Naive B cell (primary cell): ENCODE measurements at places on chromosomes 2 and 18.

DNA sequence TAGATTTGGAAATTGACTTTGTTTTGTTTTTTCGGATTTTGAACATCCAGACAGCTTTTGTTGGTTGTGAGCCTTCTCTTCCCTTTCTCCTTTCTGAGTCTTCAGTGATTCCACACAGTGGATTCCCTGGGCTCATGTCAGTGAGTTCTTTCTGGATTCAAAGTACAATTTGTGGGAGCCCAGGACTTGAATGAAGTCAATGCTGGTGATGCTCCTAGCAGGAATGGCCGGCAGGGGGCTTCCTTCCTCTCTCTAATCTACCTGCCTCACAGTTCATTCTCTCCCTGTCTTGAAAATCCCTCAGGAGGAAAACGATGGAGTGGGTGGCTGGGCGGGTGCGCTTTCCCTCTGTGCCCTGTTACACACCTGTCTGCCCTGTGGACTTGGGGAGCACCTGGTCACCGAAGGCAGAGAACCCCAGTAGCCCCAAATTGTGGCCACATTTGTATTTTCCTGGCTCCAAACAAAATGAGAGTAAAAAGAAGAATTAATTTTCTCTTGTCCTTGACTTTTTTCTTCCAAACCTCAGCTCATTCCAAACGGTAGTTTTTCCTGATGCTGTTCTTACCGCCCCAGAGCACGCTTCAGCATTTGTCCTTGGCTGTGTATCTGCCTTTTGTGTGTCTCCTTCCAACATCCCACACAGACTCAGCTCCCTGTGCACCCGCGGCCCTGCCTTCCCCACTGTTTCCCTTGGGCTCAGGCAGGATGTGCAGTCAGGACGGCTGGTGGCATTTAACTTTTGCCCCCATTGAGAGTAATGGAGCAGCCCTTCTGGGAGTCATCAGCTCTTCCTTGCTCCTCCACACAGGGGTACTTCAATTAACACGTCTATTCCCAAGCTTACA lies 86.6 kb downstream of the MARCO start:
- H3K36me3 ChIP-seq: no peaks in the 10 kb centered on the region
- peak overlapping the region; percentile 14 for H3K27ac ChIP-seq
- H3K4me1 ChIP-seq: no peaks in the 10 kb centered on the region
- no peak for DNase-seq

- H3K27ac ChIP-seq: peak within 1 kb of the TSS; percentile 100
- peak within 1 kb of the TSS; percentile 98 for H3K4me3 ChIP-seq
- DNase-seq: peak; percentile 62
- no peaks in the 10 kb centered on the region for H3K36me3 ChIP-seq
- H3K27me3 ChIP-seq: no peaks in the 10 kb centered on the region
Measured at GRCh38 chr2:207165121-207166038, at the start of gene KLF7. KLF7 (minus strand) TSS chr2:207165948; CDS start chr2:207165568, 380 bp downstream.

DNA sequence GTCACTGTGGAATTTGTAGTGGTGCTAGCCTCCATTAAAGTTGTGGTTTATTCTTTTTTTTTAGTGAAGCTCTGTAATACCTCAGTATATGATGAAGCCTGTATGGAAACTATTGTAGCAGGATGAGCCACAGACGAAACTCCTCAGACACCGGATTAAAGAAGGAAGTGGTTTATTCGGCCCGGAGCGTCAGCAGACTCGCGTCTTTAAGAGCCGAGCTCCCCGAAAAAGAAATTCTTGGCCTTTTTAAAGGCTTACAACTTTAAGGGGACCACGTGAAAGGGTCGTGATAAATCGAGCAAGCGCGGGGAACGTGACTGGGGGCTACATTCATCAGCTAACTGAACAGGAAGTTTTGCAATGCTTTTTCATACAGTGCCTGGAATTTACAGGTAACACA lies 8.1 kb upstream of the CCL20 start:
- peaks cover 8% of the 10 kb centered on the region for H3K4me1 ChIP-seq
- peaks cover 15% of the 10 kb centered on the region for H3K27me3 ChIP-seq
- H3K4me3 ChIP-seq: no peak overlapping the region
- H3K27ac ChIP-seq: peak overlapping the region; percentile 24

DNA sequence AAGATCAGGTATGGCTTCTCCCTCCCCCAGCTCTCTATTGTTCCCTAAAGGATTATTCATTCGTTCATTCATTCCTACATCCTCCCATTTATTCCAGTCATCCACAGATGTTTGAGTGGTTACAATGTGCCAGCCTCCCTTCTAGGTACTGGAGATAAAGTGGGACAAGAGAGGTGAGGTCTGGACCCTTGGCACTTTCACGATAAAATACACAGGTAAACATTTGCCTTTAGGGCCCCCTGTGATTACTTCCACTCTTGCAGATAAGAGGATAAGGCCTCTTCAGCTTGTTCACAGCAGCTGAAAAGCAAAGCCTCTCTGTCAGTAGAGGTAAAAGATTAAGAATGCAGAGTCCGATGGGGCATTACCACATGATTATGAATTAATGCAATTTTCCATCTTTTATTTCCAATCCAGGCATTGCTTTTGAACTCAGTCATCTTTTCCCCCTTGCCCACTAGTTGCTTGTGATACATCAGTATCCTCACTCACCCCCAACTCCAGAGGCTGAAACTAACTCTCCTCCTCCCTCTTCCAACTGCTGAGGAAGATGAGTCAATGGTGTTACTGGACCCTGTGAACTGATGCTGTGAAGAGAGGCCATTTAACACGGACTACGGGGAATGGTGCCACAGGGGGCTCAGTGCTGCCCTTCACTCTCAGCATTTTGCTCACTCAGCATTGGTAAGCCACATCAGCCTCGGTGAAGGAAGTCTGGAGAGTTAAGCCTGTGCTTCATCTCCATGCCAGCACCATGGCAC lies 1.1 kb upstream of the DPP4 start:
- peaks cover 37% of the 10 kb centered on the region for H3K27me3 ChIP-seq
- peak overlapping the region; percentile 73 for H3K4me3 ChIP-seq

- no peak overlapping the region for H3K27ac ChIP-seq
- H3K4me1 ChIP-seq: peaks cover 52% of the 10 kb centered on the region
- H3K4me3 ChIP-seq: no peak overlapping the region
Measured at GRCh38 chr18:32920796-32921787, 148.3 kb upstream of the KLHL14 start.

- no peak overlapping the region for H3K4me3 ChIP-seq
- no peaks in the 10 kb centered on the region for H3K27me3 ChIP-seq
- H3K4me1 ChIP-seq: peaks cover 44% of the 10 kb centered on the region
Measured at GRCh38 chr2:231684314-231685223, 23.8 kb upstream of the PTMA start.

- H3K27me3 ChIP-seq: no peaks in the 10 kb centered on the region
- H3K36me3 ChIP-seq: no peaks in the 10 kb centered on the region
- no peak for DNase-seq
Measured at GRCh38 chr18:79681484-79682387, 2.1 kb downstream of the CTDP1 start.

GRCh38 chr2:168723275-168723899 lies 79.0 kb upstream of the NOSTRIN start:
- DNase-seq: no peak
- H3K36me3 ChIP-seq: peaks cover 24% of the 10 kb centered on the region
- H3K4me3 ChIP-seq: no peak overlapping the region
- peaks cover 12% of the 10 kb centered on the region for H3K4me1 ChIP-seq
- no peaks in the 10 kb centered on the region for H3K27me3 ChIP-seq

GRCh38 chr2:217977840-217978535 lies 24.8 kb downstream of the TNS1 start:
- no peak overlapping the region for H3K4me3 ChIP-seq
- no peaks in the 10 kb centered on the region for H3K36me3 ChIP-seq
- DNase-seq: no peak
- H3K27me3 ChIP-seq: peaks cover 12% of the 10 kb centered on the region
- peaks cover 3% of the 10 kb centered on the region for H3K4me1 ChIP-seq

DNA sequence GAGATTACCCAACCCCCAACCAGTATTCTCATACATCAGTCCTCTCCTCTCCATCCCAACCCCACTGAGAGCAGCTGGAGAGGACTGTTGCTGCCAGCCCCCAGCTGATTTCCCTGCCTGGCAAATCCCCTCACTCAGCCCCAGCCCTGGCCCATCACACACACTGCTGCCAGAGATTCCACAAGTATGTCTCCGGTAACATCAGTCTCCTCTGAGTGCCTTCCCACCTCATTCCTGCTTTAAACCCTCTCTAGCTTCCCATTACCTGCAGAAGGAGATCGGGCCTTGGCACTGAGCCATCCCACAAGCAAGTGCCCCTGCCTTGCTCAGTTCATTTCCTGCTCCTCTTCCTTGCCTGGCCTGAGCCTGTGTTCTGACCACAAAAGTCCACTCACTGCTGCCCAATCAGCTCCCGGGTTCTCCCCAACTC lies 50.6 kb upstream of the ZFP36L2 start:
- no peak for DNase-seq
- peak overlapping the region; percentile 34 for H3K4me3 ChIP-seq
- H3K36me3 ChIP-seq: peaks cover 49% of the 10 kb centered on the region
- H3K4me1 ChIP-seq: peaks cover 6% of the 10 kb centered on the region

GRCh38 chr2:60794271-60794863 lies 38.3 kb downstream of the PAPOLG start:
- no peaks in the 10 kb centered on the region for H3K27me3 ChIP-seq
- peaks cover 21% of the 10 kb centered on the region for H3K4me1 ChIP-seq
- no peaks in the 10 kb centered on the region for H3K36me3 ChIP-seq
- H3K4me3 ChIP-seq: no peak overlapping the region
- DNase-seq: peak; percentile 46

GRCh38 chr2:217288472-217289063 lies 428.7 kb upstream of the TNP1 start:
- peaks cover 20% of the 10 kb centered on the region for H3K27me3 ChIP-seq
- DNase-seq: no peak
- no peak overlapping the region for H3K4me3 ChIP-seq
- no peaks in the 10 kb centered on the region for H3K36me3 ChIP-seq
- no peaks in the 10 kb centered on the region for H3K4me1 ChIP-seq

- no peaks in the 10 kb centered on the region for H3K27me3 ChIP-seq
- no peak overlapping the region for H3K4me3 ChIP-seq
- H3K27ac ChIP-seq: no peak overlapping the region
- H3K4me1 ChIP-seq: peaks cover 50% of the 10 kb centered on the region
Measured at GRCh38 chr2:196266351-196266750, 95.0 kb upstream of the STK17B start.

GRCh38 chr2:27724905-27725701 lies 46.4 kb upstream of the MRPL33 start:
- H3K27me3 ChIP-seq: peaks cover 12% of the 10 kb centered on the region
- no peak overlapping the region for H3K27ac ChIP-seq
- no peak for DNase-seq
- no peaks in the 10 kb centered on the region for H3K36me3 ChIP-seq

- H3K4me3 ChIP-seq: no peak overlapping the region
- H3K36me3 ChIP-seq: no peaks in the 10 kb centered on the region
- peaks cover 5% of the 10 kb centered on the region for H3K4me1 ChIP-seq
- H3K27me3 ChIP-seq: peaks cover 95% of the 10 kb centered on the region
- no peak overlapping the region for H3K27ac ChIP-seq
Measured at GRCh38 chr2:8453904-8454302, 228.0 kb upstream of the ID2 start.

DNA sequence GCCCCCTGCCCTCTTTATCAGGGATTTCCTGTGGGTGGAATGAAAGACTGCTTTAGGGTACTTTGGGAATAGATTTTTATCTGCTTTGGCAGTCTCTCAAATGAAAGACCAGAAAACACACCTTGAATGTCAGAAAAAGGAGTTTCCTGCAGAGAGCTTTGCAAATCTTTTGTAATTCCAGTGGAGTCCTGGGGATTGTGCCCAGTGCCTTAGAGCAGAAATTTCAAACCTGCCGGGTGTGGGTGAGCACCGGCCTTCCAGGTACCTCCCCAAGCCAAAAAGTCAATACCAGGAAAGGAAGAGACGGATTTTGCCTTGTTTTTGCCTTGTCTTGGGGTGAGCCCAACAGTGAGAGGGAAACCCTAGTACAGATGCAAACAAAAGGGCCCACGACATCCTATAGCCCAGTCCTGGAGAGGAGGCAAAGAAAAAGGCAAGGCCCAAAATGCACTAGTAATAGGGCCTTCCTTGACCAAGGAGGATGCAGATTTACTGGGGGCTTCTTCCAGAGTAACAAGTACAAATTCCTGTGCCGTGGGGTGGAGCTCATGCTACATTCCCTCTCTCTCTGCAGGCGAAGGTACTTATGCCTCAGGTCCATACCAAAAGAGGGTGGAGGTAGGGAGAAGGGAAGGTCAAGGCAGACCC lies 36.4 kb downstream of the FOXI3 start:
- no peaks in the 10 kb centered on the region for H3K36me3 ChIP-seq
- no peak for DNase-seq
- H3K27ac ChIP-seq: no peak overlapping the region

DNA sequence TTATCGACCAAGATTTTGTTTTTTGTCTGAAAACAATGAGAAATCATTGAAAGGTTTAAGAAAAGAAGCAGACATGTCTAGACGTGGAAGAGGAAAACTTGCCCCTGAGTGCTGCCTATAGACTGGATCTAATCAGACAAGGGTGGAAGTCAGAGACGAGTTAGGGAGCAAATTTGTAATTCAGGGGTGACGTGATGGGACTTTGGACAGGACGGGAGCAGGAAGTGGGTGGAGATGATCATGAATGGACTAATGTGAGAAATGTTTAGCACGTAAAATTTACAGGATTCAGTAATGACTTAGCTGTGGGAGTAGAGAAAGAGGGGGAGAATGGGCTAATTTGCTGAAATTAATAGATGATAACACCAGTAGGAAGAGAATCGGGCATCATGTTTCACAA lies 117.0 kb upstream of the EPHA4 start:
- H3K4me3 ChIP-seq: no peak overlapping the region
- no peaks in the 10 kb centered on the region for H3K36me3 ChIP-seq
- H3K27ac ChIP-seq: no peak overlapping the region

DNA sequence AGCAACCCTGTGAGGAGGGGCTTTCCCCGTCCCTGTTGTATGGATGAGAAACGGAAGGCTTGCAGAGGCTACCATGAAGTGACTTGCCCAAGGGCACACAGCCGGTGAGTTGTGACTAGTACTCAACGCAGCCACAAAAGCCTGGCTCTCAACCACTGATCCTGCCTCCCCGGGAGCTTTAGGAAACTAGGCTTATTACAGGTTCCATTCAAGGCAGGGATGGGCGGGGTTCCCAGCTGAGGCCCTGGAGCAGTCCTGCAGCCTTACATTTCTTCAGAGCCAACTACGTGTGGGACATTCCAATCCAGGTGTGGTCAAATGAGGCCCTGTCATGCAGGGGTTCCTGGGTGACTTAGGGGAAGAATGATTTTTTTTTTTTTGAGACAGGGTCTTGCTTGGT lies 59.6 kb downstream of the MEX3C start:
- no peak for DNase-seq
- H3K27me3 ChIP-seq: no peaks in the 10 kb centered on the region
- peaks cover 7% of the 10 kb centered on the region for H3K4me1 ChIP-seq
- H3K27ac ChIP-seq: no peak overlapping the region
- no peaks in the 10 kb centered on the region for H3K36me3 ChIP-seq
- no peak overlapping the region for H3K4me3 ChIP-seq

GRCh38 chr18:24369426-24369825 lies 28.2 kb downstream of the OSBPL1A start:
- no peak overlapping the region for H3K27ac ChIP-seq
- no peaks in the 10 kb centered on the region for H3K27me3 ChIP-seq
- H3K4me1 ChIP-seq: no peaks in the 10 kb centered on the region
- DNase-seq: no peak
